ENCODE measurements at places on chromosomes 11 and 22. TPM values are rescaled to one million over a fixed set of nuclear protein-coding genes. Genes with fewer than 3 reads are reported as not detected.

RAG2 gene
- polyA plus RNA-seq: 0.52 TPM

IGSF22 gene
- polyA plus RNA-seq: 2.5 TPM

MIAT gene
- polyA plus RNA-seq: 0.27 TPM

SYTL2 gene
- polyA plus RNA-seq: 55.3 TPM

PYGM gene
- polyA plus RNA-seq: 1.9 TPM

ABTB2 gene
- polyA plus RNA-seq: 9.4 TPM

CFAP300 gene
- polyA plus RNA-seq: 5.9 TPM
